ENCODE measurements at places on chromosomes 3 and 15.

- no peak for DNase-seq
These were observed 730.7 kb upstream of the ALCAM start for GRCh38 chr3:104635872-104636580.

GRCh38 chr3:119560160-119560559 is 746 bp upstream of the CD80 start:
- no peak for DNase-seq

DNA sequence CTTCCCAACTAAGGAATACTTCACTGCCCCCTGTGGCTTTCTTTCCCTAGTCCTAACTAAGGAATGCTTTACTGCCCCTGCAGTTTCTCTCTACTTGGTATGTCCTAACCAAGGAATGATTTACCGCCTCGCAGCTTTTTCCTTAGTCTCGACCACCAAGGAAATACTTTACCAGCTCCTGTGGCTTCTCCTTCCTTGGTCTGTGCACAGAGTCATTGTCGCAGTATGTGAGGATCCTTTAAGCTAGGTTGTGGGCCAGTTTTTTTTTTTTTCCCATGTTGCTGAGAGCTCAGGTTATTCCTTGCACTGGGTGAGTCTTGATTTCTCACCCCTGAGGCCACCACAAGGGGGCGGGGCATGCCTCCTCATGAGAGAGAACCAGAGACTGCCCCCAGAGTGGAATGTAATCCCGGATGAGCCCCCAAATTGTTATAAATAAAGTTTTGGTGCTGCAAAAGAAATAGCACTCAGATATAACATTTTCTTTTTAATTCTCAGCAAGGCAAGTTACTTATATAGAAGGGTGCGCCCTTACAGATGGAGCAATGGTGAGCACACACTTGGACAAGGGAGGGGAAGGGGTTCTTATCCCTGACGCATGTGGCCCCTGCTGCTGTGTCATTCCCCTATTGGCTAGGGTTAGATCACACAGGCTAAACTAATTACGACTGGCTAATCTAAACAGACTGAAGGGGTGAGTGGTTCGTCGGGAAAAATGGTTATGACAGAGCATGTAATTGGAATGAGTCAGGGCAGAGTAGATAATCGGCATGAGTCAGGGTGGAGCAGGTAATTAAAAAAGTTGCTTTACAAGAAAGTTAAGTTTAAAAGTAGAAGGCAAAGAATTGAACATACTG is 27.0 kb downstream of the NDUFB4 start:
- no peak for DNase-seq

DNA sequence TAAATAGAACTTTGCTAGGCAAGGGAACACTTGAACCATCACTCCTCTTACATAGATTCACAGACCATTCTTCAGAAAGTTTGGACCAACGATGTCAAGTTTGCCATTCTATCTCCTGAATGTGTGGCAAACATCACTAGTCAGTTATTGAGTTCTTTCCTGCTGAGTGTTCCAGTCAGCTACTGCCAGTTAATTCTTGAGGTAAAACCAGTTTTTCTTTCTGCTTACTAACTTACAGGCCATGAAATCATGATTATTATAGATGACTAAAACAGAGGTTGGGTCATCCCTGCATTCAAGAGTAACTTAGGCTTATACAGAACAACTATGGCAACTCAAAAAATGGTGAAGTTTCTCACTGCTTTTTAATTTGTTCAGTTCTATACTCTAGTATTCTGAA is 88.2 kb downstream of the AP4E1 start:
- DNase-seq = no peak

GRCh38 chr15:36605604-36606263 is 26.3 kb downstream of the CDIN1 start:
- DNase-seq = no peak

Measured in stimulated activated CD4-positive, alpha-beta T cell treated with anti-CD3 and anti-CD28 coated beads, Interleukin-15, amount 100 ng/mL, for 48 hours (primary cell).